ENCODE measurements at places on chromosomes 1 and 21. TPM values are rescaled to one million over a fixed set of nuclear protein-coding genes. Genes with fewer than 3 reads are reported as not detected.

The PEX11B gene
- 37.4 TPM for total RNA-seq

The ACOT7 gene
- 15.9 TPM for total RNA-seq

The LCE2C gene
- total RNA-seq: not detected

The CATSPERE gene
- 0.86 TPM for total RNA-seq
